Left cardiac atrium (tissue), 4 donors: ENCODE measurements at places on chromosomes 12 and 14. TPM values are rescaled to one million over a fixed set of nuclear protein-coding genes. Genes with fewer than 3 reads are reported as not detected.

- DNase-seq = peak; percentile 60
Observed at GRCh38 chr12:117587631-117588287, 226.3 kb upstream of the NOS1 start.

- no peak for DNase-seq
Observed at GRCh38 chr12:118459110-118459509, 82.8 kb downstream of the SUDS3 start.

- no peak for DNase-seq
Observed at GRCh38 chr12:12018454-12018853, 52.3 kb upstream of the BCL2L14 start.

Gene PLA2G1B
- not detected for total RNA-seq

Gene DTX1
- total RNA-seq = 6.3 TPM

Gene DNAH10
- 0.29 TPM for total RNA-seq

Gene ESYT1
- 54.1 TPM for total RNA-seq
